ENCODE measurements at places on chromosomes 6 and 20.

DNA sequence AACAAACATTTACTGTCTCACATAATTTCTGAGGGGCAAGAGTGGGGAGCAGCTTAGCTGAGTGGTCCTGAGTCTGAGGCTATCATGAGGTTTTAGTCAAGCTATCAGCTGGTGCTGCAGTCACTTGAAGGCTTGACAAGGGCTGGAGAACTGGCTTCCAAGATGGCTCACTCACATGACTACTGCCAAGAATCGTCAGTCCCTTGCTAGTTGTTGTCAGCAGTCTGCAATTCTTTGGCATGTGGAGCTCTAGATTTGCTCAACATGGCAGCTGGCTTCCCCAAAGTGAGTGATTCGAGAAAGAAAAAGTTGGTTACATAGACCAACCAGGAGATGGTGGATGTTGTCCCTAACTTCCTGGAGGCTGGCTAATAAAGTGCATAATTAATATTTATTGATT, 2.8 kb upstream of the LRRC1 start:
- no peak for DNase-seq

DNA sequence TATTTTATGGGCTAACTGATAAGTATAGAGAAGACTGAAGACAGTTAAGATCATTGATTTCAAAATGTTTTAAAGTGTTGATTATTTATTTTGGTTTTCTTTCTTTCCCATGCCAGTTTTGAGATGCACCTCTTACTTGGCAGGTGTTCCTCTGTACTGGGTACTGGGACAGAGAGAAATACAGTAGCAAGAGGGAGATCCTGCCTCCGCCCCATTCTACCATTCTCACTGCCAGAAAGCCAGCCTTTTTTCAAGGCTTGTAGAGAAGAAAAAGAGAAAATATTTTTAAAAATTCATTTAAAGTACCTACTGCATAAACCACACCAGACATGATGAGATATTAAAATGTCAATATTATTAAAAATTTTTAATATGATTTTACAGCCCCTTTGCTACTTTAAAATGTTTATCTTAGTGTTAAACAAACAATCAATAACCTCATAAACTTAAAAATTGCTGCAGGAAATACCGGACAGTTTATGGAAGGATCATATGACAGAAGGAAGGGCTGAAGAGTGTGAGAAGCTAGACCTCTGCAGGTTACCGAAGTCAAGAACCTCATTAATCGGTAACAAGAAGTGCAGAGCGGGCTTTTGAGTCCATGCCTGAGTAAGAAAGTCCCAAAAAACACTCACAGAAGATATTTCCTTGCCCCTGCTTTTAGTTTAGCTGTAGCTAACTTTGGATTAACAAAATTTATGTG, 117.8 kb upstream of the ESR1 start:
- no peak for DNase-seq

DNA sequence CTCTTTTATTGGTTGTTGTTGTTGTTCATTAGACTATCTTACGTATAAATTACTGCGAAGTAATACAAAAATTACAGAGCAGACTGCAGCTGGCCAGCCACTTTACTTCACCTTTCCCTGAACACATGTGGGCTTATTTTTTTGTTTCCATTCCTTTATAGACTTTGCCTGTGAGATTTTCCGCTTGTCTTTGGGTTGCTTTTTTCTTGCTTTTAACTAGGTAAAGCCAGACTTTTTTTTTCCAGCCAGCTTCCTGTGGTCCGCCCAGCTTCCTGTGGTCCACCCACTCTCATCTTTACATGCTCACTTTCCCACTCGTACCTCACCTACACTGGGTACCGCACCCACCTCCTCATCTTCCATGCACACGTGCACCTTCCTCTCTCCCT, 79.0 kb downstream of the IPCEF1 start:
- no peak for DNase-seq

- DNase-seq, result no peak
Observed at GRCh38 chr6:124958759-124959354, 3.4 kb upstream of the RNF217 start.

DNA sequence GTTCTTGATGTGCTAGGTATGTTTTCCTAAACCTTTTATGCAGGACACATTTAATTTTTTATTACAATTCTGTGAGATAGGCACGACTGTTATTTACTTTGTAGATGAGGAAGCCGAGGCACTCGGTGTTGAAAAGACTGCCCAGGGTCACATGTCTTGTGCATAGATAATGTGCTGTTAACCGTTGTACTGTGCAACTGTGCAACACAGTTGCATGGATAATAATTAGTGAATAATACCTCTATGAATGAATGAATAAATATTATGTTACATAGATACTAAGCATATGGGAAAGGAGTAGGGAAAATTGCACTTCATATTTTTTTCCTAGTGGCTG, 60.3 kb upstream of the DEK start:
- no peak for DNase-seq

GRCh38 chr20:18360635-18361034, 72.3 kb downstream of the ZNF133 start:
- no peak for DNase-seq

DNA sequence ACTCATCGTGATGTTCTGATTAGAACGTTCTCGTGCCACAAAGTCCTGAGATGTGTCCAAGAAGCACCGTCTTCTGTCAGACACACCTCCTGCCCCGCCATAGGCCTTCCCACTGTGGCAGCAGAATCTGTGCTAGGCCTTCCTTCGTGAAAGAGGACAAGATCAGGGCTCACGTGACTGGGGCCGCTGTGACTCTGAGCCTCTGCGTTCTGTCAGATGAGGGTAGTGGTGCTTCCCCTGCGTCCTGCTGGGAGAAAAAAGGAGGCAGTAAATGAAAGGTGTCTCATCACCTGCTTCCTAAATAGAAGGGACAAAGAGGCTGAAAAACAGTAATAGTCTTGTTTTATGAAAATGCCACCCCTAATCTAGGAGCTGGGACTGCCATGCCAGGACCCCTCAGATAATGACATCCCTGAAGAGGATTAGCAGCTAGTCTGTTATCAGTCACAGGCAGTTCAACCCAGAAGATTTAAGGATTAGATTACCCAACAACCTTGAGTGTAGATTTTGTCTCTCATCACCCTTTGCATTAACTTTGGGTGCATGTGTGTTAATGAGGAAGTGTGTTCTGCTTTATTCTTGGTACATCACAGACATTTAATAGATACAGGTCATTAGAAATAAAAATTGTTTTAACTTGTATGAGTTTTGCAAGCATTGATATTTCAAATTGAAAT, 4.1 kb downstream of the DNAJC5 start:
- DNase-seq, result no peak

DNA sequence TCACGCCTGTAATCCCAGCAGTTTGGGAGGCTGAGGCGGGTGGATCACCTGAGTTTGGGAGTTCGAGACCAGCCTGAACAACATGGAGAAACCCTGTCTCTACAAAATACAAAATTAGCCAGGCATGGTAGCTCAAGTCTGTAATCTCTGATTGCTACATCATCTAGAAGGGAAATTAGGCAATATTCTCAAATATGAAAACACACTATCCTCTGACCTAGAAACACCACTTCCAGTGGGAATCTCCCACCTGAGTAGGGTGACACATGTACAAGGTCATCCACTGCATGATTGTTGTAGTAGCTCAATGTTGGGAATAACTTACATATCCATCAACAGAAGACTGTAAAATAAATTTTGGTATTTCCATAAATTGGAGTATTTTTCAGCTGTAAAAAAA, 19.1 kb upstream of the SIRPD start:
- no peak for DNase-seq

- no peak for DNase-seq
Observed at GRCh38 chr6:145247692-145248419, 487.5 kb downstream of the EPM2A start.
